Activated T-helper 2 cell treated with anti-CD3 and anti-CD28 coated beads, Interferon-gamma antibody, Interleukin-2, Interleukin-4, amounts not matched to agents 10 μg/mL and 5 μg/mL and 100 μg/mL, durations not matched to agents 14 hours and 24 hours and 36 hours (primary cell): ENCODE measurements at places on chromosomes 12 and 14. TPM values are rescaled to one million over a fixed set of nuclear protein-coding genes. Genes with fewer than 3 reads are reported as not detected.

HOXC13 gene
- not detected in 2 replicates for total RNA-seq

KLRC2 gene
- 0.25 and 0.39 TPM in 2 replicates for total RNA-seq

ZNF891 gene
- total RNA-seq = 2.0 and 2.3 TPM in 2 replicates

CLEC4C gene
- total RNA-seq = not detected in 2 replicates

- H3K27me3 ChIP-seq = no peaks in the 10 kb centered on the region
- H3K27ac ChIP-seq = no peak overlapping the region
- no peaks in the 10 kb centered on the region for H3K36me3 ChIP-seq
- no peak overlapping the region for H3K4me3 ChIP-seq
Measured at GRCh38 chr14:19993438-19993837, 8.5 kb upstream of the OR4Q2 start.

GRCh38 chr14:95098984-95099599 lies 58.2 kb downstream of the DICER1 start:
- no peak for DNase-seq
- H3K27me3 ChIP-seq = no peaks in the 10 kb centered on the region

DNA sequence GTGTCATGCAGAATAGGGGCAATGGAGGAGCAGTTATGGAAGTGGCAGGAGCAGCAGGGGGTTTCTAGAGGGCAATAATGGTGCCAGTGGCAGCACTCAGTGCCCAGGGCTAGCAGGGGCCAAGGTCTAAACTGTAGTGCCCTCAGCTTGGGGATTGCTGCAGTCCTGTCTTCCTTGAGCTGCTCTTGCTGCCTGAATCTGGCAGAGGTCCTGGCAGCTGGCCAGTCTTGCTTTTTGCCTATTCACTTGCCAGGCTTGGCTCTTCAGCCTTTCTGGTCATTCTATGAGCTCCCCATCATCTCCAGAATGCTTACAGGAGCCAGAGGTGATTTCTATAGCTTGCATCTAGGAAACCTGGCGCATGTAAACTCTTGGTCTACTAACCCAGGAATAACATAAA lies 72.0 kb downstream of the SUDS3 start:
- H3K27ac ChIP-seq = no peak overlapping the region
- DNase-seq = no peak
- H3K4me3 ChIP-seq = no peak overlapping the region
- H3K36me3 ChIP-seq = no peaks in the 10 kb centered on the region
- no peaks in the 10 kb centered on the region for H3K27me3 ChIP-seq
- no peaks in the 10 kb centered on the region for H3K4me1 ChIP-seq

DNA sequence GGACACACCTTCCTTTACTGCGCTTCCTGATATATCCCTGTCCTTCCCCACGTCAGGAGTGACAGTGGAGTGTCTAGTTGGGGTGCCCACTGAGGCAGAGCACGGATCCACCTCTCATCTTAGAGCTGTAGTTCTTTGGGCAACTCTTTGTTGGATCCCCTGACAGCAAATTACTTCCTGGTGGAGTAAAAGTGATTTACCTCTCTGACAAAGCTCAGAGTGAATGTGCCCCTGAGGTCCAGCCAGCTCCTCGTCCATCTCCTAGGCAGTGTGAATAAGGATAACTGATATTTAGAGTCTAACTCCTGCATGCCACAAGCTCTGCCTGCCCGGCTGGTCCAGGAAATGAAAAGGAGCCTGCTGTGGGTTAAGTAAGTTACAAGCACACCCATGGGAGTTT lies 16.0 kb downstream of the AHSA1 start:
- peaks cover 9% of the 10 kb centered on the region for H3K36me3 ChIP-seq
- H3K4me1 ChIP-seq = no peaks in the 10 kb centered on the region
- peaks cover 1% of the 10 kb centered on the region for H3K27me3 ChIP-seq
- no peak overlapping the region for H3K27ac ChIP-seq
